ENCODE measurements at places on chromosomes 4 and X.

DNA sequence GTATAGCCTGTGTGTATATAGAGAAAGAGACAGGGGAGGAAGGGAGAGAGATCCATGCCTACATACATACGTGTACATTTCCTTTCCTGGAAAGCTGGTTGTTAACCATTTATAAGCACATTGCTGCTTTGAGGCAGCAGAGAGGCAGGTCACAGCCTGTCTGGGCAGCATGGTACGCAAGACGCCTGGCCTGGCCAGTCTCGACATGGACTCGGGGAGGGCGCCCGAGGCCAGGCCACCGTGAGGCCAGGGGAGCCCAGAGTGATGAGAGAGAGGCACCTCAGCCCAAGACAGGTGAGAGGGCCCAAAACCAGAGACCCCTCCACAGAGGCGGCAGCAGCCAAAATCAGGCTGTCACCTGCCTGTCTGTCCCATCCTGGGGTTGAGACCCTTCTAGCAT lies 3.9 kb downstream of the TREX2 start:
- DNase-seq = no peak

- no peak for DNase-seq
Measured at GRCh38 chrX:10047133-10047532, 80.0 kb downstream of the CLDN34 start.

DNA sequence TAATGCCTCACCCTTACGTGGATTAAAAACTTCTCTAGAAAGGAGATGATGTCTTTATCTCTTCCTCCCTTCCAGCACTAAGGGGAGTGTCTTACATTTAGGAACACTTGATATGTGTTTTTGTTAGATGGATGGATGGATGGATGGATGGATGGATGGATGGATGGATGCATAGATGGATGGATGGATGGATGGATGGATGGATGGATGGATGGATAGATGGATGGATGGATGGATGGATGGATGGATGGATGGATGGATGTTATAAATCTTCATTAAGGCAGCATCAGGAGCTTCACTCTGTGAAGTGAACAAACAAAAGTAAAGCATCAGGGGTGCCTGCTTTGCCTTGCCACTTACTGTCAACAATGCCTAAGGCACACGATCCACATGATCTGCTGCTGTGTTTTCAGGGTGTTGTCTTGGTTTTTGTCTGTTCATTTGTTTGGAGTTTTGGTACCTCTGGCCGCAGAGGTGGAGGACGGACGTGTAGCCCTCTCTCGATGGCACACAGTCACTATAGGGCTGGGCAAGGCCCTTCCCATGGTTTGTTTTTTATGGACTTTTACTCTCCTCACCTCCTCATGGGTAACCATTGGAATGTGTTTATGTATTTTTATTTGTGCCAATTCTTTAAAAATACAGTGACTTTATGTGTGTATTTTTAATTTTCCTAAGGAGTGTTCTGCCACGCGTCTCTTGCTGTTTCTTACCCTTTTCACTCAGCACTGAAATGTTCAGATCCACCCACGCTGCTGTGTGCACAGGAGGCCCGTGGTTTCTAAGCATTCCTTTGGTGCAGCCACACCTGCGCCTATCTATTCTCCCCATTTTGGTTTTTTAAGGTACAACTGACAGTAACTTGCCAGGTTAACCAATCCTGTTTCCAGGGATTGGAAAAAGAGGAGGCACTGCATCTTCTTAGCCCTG lies 91.8 kb upstream of the ENPP6 start:
- DNase-seq = no peak

DNA sequence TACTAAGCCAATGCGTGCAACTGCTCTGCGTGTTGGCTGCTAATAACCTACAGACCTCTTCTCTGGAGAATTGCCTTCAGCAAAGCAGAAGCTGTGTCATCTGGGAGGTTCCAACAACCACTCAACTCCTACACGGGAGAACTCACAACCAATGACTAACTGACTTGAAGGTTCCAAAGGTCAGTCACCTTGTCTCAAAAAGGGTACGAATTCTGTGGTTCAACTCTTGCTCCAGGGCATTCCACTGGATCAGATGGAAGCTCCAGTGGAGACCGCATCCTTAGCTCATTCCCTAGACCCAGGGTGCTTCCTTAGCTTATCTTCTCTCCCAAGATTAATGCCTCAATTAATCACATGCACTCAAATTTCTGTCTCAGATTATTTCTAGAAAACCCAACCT lies 222.7 kb downstream of the CHIC2 start:
- DNase-seq = no peak

DNA sequence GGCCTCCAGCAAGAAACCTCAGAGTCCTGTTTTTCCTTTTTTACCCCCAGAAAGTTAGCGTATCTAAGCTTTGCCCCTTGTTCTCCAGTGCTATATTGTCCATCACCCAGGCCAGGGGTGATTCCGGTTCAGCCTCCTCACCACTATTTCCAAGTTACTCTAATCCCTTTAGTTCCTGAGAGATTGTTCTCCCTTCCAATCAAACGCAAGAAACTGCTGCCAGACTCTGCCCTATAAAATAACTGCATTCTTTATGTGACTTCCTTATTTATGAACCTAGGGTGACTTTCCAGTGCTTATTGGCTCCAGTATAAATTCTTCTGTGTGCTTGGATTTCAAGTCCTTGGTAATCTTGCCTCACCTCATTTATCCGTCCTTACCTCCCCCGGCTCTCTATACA lies 65.7 kb downstream of the CLCN5 start:
- no peak for DNase-seq

- no peak for DNase-seq
Measured at GRCh38 chrX:20637351-20637750, 370.6 kb upstream of the RPS6KA3 start.

- DNase-seq = peak; percentile 23
Measured at GRCh38 chrX:29229802-29230201, 642.6 kb downstream of the IL1RAPL1 start.

- no peak for DNase-seq
Measured at GRCh38 chr4:146943691-146944375, 1.8 kb downstream of the TTC29 start.

DNA sequence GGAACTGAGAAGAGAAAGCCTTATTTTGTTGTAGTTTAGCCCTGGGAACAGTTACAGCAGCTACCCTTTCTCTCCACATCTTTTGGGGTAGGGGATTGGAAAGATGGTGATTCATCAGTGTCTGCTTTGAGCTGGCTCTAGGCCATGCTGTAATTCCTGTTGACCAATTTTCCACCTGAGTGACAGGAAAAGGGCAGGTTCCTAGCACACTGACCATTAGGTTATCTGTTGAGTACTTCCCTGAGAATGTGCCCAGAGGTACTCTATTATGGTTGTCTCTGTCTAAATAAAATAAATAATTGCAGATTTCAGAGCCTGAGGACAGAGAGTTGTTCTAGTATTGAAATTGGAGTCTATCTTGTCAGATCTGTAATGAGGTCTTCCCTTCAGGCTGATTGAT lies 109.0 kb downstream of the ENOX2 start:
- DNase-seq = no peak

DNA sequence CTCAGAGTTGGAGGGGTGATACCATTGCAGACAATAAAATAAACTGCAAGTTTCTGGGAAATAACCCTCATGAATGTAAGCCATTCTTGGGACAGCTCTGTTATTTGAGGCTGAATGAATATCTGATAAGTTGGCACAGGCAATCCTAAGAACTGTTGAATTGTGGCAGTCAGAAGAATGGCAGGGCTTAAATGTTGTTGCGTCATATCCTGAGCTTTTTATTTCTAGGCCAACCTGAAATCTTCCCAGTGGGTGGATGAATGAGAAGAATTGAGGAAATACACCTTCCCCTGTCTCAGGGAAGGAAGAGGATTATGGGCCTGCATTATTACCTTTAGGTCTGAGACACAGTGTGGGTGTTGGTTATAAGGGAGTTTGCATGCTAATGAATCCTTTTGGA lies 64.4 kb upstream of the C4orf54 start:
- DNase-seq = no peak

DNA sequence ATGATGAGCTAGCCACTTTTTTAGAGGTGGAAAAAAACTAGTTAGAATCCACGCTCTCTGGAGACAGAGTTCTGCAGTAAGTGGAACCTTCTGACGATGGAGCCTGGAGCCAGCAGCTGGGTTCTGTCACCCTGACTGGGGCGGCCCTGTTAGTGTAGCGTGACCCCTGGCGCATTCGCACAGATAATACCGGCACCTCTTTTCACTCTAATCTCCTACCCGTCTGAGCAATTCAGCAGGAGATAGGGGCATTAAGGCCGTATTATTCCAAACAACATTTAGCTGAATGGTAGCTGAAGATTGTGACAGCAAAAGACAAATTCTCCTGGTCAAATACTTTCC lies 292.6 kb downstream of the FBXO8 start:
- DNase-seq = no peak

DNA sequence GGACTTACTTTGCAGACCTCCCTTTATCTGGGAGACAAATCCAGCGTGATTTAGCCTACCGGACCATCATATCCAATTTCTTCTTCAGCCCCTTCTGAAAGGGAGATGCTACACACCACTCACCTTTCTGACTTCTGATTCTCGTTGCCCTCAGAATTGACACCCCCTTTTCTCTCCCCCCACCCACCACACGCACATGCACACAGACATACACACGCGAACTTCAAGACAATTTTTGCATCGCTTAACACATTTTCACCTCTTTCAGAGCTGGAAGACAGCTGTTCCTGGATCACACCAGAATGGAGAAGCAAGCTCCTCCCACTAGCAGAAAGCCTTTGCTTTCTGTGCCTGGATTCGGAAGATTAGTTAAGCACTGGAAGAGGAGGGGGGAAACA lies 1.0 kb upstream of the SNCA start:
- no peak for DNase-seq

DNA sequence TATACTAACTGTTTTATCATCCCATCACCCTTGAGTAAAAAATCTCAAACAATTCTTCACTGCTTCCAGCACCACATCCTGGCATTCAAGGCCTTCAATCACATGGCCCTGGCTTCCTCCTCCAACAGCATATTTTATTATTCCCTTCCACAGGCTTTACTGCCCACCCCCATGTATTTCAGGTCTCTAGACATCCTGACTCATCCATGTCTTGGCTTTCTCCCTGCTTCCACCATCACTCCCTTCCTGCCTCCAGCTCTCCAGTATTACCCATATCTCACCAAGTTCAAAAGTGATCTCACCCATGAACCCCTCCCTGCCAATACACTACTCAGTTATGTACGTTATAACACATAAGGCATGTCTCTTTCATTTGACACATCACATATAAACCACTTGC lies 34.7 kb upstream of the PLAC1 start:
- DNase-seq = peak; percentile 57
